AG10803 (cell line): ENCODE measurements at places on chromosomes 1 and 21.
A peak's percentile ranks its signal among the peaks of the same experiment; 100 is the strongest.

DNA sequence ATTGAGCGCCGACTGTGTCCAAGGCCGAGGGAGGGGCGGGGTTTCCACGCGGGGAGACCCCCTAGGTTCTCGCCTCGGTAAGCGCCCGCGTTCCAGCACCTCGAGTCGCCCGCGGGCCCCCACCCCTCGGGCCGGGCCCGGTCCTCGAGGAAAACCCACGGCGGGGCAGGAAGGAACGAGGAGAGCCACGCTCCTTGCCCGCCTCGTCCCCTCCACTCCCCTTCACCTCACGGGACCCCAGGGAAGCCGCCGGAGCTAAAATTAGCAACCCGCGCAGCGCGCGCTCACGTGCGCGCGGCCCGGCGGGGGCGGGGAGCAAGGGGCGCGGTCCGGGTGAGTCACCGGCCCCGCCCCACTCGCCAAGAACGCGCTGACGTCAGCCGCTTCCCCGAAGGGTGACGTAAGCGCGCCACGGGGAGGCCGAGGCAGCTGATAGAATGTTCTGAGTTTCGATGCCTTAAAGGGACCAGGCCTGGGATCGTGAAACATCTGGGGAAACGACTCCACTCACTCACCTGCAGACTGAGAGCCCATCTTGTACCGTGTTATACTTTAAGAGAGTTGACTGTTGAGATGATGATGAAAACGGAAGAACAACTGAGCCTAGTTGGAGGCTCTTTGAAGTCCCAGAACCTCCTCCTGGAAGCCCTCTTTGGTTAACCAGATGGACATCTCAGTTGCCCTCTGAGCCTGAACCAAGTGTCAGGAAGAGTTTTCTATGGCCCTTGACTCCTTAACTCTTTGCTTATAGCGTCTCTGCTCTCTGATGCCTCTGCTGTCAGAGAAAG lies 49.7 kb upstream of the ATF3 start:
- DNase-seq, result peak; percentile 88

DNA sequence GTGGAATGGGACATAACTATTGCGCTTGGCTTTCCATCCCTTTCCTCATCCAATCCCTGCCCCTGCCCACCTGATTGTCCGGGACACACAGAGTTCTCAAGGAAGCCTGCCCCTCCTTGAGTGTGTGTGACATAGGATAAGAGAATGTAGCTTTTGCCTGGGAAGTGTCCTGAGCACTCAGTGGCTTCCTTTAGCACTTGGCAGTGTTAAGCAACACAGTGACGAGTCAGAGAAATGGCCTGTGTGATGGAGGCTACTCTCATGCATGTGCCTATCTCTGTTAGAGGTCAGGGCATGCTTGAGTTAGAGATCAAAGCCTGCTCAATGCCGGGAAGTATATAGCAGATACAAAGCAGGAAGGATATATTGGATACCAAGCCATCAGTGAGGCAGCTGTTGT lies 289.5 kb downstream of the SIPA1L2 start:
- DNase-seq, result peak; percentile 5

- no peak for DNase-seq
Observed at GRCh38 chr1:31476891-31477846, 64.2 kb downstream of the SERINC2 start.

- DNase-seq, result no peak
Observed at GRCh38 chr1:73517603-73518191, 680.3 kb downstream of the LRRIQ3 start.

- DNase-seq, result no peak
Observed at GRCh38 chr1:86239894-86240293, 83.3 kb upstream of the COL24A1 start.

DNA sequence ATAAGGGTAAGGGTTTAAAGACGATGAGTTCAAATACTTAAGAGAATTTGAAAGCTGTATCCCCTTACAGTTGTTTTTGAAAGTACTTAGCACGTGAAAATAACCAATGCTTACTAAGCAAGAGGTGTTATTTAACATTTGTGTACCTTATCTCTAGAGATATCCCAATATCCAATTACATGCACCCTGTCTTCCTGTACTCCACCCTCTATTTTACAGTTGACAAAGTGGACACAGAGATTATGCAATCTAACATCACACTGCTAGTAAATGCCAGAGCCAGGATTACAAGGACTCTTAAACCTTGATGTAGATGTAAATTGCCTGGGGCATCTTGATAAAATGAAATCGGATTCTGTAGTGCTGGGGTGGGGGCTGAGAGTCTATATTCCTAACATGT lies 72.0 kb downstream of the GDAP2 start:
- DNase-seq, result no peak

- DNase-seq, result no peak
Observed at GRCh38 chr21:45855248-45855811, 126.2 kb upstream of the COL6A1 start.

DNA sequence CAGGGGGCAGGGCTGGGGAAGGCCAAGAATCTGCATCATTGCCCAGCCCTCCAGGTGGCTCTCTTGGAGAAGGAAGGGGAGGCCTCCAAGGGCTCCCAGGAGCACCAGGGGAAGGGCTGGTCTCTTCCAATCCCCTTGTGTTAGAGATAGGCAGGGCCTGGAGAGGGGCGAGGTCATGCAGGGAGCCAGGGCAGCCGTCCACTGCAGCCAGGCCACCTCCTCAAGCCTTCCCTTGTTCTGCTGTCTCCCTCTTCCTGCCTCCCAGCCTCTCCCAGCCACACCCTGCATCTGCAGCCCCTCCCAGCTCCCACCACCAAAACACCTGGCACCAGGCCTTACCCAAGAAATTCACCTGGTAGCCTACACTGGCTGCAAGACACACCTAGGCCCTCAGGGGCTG lies 105.3 kb upstream of the IFFO2 start:
- DNase-seq, result no peak

- peak; percentile 23 for DNase-seq
Observed at GRCh38 chr1:97243973-97244560, 522.5 kb downstream of the PTBP2 start.

DNA sequence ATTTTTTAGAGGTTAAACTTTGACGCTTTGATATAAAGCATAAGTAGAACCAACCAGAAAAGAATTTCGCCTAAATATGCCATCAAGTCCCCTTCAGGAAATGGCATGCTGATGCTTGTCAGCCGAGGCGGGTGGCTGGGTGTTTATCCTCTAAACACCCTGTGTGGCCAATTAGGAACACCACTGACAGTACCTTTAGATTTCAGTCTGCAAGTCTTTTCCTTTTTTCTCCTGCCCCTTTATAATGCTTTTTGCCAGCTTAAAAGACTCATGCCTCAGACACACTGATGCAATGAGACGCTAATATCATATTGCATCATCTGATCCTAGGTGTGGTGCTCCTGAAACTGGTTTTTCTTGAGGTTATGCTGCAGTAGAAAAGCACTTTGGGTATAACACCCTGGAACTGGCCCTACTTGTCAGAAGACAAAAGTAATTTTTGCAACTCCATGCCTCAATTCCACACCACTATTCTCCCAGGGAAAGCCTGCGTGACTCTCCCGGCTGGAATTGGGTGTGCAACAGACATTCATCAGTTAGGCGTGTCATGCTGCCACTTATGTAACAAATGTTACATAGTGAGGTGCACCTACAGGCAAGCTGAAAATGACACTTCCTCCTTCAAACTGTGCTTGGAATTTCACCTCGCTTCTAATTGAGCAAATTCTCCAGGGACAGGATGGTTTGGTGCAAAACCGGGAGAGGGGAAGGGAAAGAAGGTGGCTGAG lies 2.0 kb upstream of the RCC2 start:
- DNase-seq, result peak; percentile 68

DNA sequence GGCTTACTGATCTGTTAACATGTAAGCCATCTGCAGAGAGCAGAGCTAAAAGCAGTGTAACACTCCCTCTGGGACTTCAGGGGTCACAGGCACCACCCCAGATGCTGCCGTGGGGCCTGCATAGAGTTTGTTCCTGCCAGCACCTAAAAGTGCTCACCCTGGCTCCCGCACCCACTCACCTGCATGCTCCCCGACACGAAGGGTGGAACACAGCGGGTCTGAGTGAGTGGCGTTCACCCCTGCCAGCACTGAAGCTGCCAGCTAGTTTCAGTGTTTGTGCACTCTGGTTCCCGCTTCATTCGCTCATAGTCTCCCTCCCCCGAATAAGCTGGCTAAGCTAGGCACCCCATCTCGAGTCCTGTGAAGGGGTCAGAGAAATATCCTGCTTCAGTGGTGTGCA lies 1681.0 kb downstream of the NCAM2 start:
- DNase-seq, result no peak

GRCh38 chr1:203197625-203198024 lies 11.1 kb upstream of the CHI3L1 start:
- peak; percentile 83 for DNase-seq

- DNase-seq, result no peak
Observed at GRCh38 chr21:46171996-46172862, 12.0 kb downstream of the SPATC1L start.

DNA sequence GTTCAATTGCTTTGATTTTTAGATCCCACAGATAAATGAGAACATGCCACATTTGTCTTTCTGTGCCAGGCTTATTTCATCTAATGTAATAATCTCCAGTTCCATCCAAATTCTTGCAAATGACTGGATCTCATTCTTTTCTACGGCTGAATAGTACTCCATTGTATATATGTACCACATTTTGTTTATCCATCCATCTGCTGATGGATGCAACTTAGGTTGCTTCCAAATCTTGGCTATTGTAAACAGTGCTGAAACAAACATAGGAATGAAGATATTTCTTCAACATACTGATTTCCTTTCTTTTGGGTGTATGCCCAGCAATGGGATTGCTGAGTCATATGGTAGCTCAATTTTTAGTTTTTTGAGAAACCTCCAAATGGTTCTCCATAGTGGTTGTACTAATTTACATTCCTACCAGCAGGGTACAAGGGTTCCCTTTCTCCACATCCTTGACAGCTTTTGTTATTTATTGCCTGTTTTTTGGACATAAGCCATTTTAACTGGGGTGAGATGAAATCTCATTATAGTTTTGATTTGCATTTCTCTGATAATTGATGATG lies 344.4 kb downstream of the KCTD3 start:
- DNase-seq, result peak; percentile 30

GRCh38 chr1:166905900-166906299 lies 29.8 kb upstream of the TADA1 start:
- peak; percentile 82 for DNase-seq

DNA sequence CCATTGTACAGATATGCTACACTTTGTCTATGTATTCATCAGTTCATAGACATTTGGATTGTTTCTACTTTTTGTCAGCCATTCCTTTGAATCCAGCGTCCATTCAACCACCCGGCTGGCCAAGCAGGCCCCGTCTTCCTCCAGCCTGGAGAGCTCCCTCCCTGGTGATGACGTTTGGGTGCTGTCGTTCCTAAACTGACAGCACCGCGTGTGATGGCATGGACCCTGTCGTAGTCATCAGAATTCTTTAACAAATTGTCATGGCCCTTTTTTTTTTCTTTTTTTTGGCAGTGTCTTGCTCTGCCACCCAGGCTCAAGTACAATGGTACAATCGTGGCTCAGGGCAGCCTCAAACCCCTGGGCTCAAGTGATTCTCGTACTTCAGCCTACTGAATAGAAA lies 138.6 kb upstream of the ERRFI1 start:
- no peak for DNase-seq

GRCh38 chr1:170414989-170415709 lies 116.8 kb upstream of the GORAB start:
- DNase-seq, result peak; percentile 74

- no peak for DNase-seq
Observed at GRCh38 chr1:60034999-60035398, 38.6 kb downstream of the C1orf87 start.

DNA sequence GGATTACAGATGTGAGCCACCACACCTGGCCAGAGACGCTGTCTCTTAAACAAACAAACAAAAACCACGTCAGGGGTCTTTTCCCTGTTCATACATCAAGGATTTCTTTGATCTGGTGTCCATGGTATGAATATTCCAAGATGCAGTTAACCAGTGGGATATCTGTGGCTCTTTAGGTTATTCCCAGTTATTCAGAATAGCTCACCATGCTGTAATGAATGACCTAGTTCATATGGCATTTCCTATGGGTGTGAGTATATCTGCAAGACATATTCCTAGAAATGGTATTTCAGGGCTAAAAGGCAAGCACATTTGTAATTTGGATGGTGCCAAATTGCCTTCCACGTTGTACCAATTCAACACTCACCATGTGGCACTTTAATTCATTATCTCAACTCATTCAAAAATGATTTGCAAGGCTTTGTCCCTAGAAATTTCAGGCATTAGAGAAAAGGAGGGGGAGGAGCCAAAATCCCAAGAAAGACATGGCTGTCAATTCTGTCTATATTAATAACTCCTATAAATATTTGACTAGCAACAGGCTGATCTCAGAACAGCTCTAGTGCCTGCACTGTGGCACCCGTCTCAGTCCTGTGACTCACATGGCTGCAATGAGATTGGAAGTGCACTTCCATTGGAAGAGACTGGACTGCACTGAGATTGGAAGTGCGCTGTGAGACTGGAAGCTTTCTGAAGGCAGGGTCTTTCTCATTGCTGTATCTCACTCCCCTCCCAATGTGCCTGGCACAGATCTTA lies 6.0 kb upstream of the STMN1 start:
- DNase-seq, result peak; percentile 81

- DNase-seq, result peak; percentile 8
Observed at GRCh38 chr1:77468949-77469710, 187.3 kb downstream of the AK5 start.

DNA sequence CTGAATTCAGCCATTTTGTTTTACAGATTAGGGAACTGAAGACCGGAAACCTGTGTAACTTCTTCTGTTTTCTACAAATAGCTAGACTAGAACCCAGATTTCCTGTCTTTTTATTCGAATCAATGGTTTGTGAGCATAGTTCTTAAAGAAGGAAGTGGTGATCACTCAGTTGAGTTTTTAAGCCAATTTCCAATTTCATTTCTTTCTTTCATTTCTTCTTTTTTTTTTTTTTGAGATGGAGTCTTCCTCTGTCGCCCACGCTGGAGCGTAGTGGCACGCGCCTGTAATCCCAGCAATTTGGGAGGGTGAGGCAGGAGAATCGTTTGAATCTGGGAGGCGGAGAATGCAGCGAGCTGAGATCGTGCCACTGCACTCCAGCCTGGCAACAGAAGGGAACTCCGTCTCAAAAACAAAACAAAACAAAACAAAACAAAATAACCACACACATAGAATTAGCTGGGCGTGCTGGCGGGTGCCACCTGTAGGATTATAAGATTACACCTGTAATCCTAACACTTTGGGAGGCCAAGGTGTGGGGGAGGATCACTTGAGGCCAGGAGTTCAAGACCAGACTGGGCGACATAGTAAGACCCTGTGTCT lies 3.0 kb upstream of the MDM4 start:
- no peak for DNase-seq

DNA sequence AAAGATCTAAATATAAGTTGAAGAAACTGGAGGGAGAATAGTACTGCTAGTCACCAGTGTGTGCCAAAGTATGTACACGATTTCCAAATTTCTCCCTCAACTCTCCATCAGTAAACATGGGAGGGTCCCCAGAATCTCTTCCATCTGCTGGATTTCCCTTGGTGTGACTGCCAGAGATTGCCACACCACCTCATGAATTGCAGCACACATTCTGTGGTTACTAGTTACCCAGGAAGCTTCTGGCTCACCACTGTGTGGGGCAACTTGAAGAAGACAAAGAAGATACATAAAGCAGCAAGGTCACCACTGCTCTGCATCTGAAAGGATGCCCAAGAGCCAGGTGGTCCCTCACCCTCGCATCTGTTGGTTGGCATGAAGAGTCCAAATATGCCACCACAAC lies 191.7 kb upstream of the ESRRG start:
- peak; percentile 36 for DNase-seq

GRCh38 chr1:215290018-215290417 lies 207.5 kb downstream of the KCNK2 start:
- peak; percentile 76 for DNase-seq
